ENCODE measurements at places on chromosomes 7 and 10.
A peak's percentile ranks its signal among the peaks of the same experiment; 100 is the strongest.

DNA sequence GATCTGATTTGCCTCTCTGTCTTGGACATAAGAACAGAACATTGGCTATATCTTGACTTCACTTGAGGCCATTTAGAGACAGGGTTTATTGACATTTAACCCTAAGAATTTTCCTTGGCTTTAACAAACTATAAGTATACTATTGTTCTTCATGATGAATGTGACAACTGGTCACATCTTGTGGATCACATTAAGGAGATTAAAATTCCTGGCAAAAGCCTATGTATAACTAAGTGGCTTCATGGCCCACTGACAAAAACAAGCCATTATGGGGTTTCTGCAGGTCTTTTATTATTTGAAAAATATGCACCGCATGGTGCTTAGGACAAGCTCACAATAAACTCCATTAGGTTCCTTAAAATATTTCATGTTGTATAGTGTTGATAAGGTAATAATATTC is 54.8 kb downstream of the THNSL1 start:
- no peak for DNase-seq

- DNase-seq = no peak
Measured at GRCh38 chr10:85863301-85864172, 503.1 kb downstream of the GRID1 start.

DNA sequence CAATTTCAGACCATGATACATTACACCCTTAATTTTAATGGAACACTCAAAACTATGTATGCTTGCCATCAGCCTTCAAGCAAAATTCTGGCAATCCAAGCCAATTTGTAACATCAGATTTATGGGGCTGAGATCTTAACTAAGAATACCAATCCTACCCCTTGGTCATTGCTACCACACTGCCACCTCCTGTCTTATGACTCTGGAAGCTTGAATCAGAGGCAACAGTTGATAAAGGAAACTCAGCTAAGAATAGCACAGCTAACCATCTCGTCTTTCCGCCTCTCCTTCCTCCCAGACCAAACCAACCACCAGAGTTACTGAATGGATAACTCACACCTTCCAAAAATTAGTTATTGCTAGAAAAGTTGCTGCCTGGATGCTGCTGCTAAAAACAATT is 7.4 kb downstream of the IGF2BP3 start:
- no peak for DNase-seq

- DNase-seq = no peak
Measured at GRCh38 chr7:122027058-122027457, 117.0 kb downstream of the AASS start.

GRCh38 chr10:80187465-80188409 is 17.6 kb downstream of the ANXA11 start:
- DNase-seq = peak; percentile 77

- no peak for DNase-seq
Measured at GRCh38 chr10:24556126-24556749, 167.4 kb downstream of the ARHGAP21 start.

- DNase-seq = no peak
Measured at GRCh38 chr7:157985636-157986035, 602.0 kb downstream of the PTPRN2 start.

GRCh38 chr10:29691564-29692072 is 56.8 kb upstream of the SVIL start:
- DNase-seq = no peak

GRCh38 chr7:24697416-24697815 is 59.8 kb downstream of the GSDME start:
- DNase-seq = no peak

GRCh38 chr10:15474671-15475070 is 103.6 kb upstream of the FAM171A1 start:
- no peak for DNase-seq

GRCh38 chr7:40475681-40475982 is 340.8 kb downstream of the SUGCT start:
- no peak for DNase-seq

DNA sequence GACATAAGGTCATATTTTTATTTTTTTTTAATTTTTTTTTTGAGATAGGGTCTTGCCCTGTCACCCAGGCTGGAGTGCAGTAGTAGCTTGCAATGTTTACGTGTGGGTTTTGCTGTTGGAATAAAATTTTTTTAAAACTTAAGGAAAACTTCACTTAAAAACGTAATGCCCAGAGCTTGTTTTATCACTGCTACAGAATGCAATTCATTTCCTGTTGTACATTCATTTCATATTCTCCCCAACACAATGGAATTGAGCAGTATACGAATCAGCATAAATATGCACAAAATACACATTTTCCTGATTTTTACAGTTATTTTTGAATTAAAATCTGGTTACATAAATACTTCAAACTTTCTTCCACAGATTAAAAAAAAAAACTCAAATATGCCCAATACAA is 40.3 kb downstream of the RSU1 start:
- DNase-seq = no peak

DNA sequence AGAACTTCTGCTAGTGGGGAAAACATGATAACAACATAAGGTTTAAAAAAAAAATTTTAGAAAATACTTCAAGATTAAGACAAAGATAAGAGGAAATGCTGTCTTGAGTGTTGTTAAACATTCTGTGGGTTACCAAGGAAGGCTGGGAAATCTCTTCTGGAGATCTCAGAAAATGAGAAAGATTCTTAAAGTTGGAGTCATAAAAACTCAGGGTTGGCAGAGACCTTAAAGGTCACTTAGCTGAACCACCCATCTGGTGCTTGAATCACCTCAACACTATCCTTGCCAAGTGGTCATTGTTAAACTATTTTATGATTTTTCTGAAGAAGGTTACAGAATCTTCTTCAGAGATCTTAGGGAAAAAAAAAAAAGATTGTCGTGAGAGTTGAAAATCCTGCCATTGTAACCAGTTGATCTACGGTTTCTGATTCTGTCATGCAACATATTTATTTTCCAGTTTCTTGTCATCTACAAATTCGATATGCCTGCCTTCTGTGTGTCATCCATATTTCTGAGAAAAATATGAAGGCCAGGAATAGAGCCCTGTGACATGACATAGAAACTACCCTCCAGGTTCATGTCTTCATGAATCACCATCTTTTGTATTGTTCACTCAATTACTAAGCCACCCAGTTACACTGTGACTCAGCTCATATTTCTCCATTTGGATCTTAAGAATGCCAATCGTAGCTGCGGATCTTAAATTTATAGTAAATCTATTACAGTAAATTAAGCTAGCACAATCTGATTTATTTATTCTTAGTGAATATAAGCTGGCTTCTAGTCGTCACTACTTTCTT is 179.2 kb downstream of the ST7 start:
- DNase-seq = no peak
